GM04503 (cell line): ENCODE measurements at places on chromosomes 12 and 14.

DNA sequence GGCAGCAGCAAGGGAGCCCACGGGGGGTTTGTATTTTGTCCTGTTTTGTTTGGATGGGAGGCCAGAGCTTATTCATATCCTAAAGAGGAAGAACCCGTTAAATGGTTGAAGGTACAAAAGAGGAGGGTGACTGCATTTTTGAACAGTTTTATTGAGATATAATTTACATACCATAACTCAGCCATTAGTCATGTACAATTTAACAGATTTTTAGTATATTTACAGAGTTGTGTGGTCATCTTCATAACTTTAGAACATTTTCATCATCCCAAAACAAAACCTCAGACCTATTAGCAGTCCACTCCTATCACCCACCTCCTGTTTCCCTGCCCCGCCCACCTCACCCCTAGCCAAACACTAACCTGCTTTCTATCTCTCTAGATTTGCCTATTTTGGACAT is 12.6 kb downstream of the NRDE2 start:
- DNase-seq: no peak

GRCh38 chr14:28077021-28077420 is 689.6 kb upstream of the FOXG1 start:
- DNase-seq: no peak

- DNase-seq: no peak
Observed at GRCh38 chr14:74083784-74084276, 423 bp downstream of the ALDH6A1 start.

GRCh38 chr14:91573528-91573893 is 63.4 kb upstream of the PPP4R3A start:
- no peak for DNase-seq

DNA sequence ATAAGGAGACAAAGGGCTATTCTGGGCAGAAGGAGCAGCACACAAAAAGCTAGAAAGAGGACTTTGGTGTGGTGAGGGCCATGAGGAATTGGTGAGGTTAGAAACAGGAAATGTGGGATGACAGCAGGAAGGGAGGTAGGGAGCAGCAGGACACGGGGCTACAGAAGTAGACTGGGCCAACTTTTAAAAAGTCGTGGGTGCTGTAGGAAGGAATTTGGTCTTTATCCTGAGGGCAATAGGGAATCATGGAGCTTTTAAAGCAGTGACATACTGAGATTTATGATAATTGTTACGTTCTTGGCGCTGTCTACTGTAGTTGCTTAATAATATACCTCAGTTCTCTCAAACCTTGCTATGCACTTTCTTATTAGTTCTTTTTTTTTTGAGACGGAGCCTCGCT is 8.2 kb upstream of the CHURC1 start:
- DNase-seq: no peak

- DNase-seq: no peak
Observed at GRCh38 chr12:93419388-93420034, 22.2 kb downstream of the UBE2N start.

GRCh38 chr12:101839324-101840283 is 8.8 kb upstream of the GNPTAB start:
- no peak for DNase-seq

- DNase-seq: peak; percentile 21
Observed at GRCh38 chr14:35553808-35554207, 19.8 kb downstream of the INSM2 start.

- DNase-seq: no peak
Observed at GRCh38 chr14:104103446-104104075, 18.1 kb downstream of the ASPG start.

DNA sequence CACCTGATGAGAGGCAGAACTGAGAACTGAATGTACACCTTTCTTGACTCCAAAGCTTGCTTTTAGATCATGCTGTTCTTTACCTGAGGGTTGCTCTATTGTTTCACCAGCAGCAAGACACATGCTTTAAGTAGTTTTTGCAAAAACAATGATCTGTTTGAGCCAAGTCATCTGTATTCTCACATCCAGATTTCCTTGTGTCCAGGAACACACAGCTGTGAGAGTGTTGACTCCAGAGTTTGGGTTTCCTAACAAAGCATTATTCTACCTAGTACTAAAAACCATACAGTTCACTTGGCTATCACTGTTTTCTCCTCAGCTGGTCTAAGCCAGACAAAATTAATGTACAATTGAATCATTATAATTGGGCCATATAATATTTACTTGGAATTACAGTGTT is 120.4 kb downstream of the STAB2 start:
- DNase-seq: no peak

DNA sequence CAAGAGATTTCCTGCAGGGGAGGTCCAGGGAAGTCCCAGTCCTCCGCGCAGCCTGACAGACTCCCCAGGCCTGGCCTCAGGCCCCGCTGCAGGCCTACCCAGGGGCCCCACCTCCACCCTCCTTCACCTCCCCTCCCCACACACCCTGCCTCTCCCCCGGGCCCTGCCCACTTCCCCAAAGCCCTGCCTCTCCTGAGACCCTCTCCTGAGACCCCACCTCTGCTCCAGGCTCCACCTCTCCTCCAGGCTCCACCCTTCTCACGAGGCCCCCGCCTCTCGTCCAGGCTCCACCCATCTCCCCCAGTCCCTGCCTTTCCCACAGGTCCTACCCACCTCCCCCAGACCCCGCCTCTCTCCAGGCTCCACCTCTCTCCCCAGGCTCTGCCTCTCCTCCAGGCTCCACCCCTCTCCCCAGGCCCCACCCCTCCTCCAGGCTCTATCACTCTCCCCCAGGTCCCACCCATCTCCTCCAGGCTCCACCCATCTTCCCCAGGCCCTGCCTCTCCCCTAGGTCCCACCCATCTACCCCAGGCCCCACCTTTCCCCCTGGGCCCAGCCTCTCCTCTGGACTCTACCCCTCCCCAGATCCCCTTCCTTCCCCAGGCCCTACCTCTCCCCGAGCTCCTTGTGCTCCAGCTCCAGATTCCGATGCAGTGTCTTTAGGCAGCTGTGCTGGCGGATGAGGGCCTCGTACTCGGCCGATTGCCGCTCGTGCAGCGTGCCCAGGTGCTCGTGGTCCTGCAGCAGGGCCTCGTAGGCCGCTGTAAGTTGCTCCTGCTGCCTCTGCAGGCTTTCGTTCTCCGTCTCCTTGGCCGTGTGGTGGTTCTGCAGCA is 58.8 kb upstream of the GPR68 start:
- no peak for DNase-seq

DNA sequence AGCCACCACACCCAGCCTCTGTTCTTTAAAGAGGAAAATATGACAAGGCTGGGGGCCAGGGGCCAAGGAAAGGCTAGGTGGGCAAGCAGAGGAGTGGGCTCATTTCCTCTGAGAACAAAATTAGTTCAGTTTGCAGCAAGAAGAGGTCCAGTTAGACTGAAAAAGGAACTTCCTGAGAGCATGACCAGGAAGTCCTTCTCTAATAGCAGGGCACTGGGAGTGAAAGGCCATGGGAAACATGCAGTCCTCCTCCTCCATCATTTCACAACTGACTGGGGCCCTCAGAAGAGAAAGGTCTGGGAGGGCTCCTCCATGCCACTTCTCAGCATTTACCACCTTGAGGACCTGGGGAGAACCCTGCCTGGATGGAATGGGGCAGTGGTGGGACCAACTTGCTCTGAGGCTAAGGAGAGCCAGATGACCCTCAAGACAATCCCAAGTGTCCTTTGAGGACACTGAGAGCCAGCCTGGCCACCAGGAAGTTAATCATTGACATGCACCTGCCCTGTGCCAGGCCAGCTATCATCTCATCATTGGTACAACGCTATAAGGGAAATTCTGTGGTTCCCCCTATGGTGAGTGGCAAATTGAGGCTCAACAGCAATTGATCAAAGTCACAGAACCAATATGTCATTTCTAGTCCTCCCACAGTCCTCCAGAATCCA is 2.0 kb downstream of the AQP2 start:
- no peak for DNase-seq

DNA sequence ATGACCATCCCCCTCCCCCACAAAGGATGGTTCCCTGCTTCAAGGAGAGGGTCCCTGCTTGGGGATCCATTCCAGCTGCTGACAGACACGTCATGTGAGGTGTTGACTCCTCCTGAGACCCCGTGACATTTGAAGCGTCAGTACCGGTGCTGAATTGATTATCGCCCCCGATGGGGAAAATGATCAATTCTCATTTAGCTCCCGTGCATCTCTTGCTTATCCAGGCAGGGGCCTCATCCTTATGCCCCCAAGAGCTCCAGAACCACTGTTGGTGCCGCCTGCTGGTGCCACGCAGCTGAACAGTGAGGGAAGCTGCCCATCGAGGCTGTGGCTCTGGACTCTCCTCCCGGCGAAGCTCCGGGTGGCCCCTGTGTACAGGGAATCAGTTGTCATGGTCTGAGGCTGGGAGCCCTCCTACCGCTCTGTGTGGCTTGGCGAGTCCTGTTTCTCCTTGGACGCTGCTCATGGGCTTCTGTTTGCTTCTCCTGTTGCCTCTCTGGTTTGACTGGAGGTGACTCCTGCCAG is 4.6 kb downstream of the KIF26A start:
- DNase-seq: no peak

DNA sequence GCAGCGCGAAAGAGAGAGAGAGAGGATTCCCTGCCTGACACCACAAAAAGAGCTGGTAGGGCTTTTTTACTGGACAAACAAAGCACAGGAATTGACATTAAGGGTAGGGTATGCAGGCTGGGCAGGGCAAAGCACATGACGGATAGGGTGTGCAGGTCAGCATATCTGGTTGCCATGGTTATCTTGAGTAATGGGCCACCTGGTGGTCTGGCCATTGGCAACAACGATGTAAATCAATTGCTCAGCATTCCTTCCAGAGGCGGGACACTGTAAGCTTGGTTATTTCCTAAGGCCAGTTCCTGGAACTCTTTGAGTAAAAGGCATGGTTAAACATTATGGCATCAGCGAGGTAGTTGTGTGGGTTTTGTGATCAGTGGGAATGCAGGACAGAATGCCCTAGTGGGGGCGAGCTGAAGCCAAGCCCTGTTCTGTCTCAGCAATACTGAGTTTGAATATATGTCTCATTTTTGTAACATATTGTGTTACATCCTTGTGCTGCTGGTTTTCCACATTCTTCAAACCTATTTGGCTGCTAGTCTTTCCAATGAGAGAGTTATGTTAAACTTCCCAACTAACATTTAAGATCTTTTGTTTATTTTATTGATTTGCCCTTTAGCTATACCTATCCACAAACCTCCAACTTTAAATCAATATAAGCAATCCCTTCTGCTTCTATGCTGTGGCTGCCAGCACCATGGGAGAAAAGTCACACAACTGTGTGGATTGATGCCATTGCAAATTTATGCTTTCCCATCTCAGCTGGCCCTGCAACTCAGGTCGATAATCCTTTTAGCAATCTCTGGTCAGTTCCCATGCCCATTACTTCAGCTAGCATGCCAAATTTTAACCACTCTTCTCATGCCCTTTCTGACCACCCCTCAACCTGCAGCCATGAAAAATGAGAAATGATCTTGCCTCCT is 396.7 kb upstream of the PDE3A start:
- DNase-seq: no peak

DNA sequence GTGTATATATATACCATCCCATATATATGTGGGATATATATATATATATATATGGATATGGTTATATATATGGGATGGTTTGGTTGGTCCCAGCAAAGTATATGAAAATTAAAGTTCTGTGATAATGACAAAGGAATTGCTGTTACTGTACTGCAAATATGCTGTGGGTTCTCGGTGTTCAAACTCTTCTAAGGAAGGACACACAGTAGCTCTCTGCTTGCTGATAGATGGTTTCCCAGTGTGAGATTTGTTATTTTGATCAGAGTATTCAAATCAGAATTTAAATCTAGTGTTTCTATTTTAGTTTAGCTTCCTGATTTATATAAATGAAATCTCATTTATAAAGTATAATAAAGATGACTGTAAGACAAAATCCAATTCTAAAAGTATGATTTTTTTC is 19.7 kb downstream of the SLC35E3 start:
- DNase-seq: no peak

GRCh38 chr14:80867091-80867490 is 74.4 kb downstream of the CEP128 start:
- DNase-seq: no peak

- DNase-seq: peak; percentile 27
Observed at GRCh38 chr14:57871459-57872080, 5.7 kb upstream of the SLC35F4 start.

- no peak for DNase-seq
Observed at GRCh38 chr14:36582011-36582873, at the start of gene NKX2-8. TSS of gene NKX2-8 (minus strand) at chr14:36582614. CDS start at chr14:36582389, 225 bp downstream.

- DNase-seq: no peak
Observed at GRCh38 chr12:8840938-8841633, 18.7 kb downstream of the A2ML1 start.

- no peak for DNase-seq
Observed at GRCh38 chr14:72715850-72716228, 178.1 kb downstream of the DPF3 start.

DNA sequence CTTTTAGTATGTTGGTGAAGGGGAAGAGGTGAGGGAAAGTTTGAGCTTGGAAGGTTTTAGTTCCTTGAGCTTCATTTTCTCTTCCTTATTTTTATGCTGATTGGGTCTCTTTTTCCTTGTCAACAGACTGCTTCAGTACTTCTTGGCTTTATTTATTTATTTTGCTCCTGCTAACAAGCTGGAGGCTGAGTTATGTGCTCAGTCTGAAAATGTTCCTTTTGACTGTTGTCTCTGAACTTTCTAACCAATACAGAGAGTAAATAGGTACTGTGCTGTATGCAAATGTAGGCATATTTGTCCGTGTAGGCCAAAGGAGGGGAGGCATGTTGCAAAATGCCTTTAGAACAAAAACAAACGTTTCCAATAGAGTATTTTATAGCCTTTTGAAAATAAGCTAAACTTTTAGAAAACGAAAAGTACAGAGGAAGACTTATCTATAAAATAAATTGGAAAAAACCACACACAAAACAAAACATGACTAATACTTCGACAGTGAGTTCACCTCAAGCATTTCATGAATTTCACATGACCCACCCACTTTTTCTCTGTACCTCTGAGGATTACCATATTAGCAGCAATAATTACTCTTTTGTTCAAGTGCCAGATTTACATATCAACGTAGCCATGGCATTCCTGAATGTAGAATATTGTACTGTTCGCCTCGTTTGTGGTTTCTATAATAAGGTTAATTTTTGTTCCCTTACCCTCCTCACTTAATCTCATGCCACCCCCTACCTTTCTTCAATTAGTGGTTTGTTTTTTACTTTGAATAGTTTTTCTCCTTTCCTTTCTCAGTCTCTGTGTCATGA is 4.7 kb upstream of the CREBL2 start:
- no peak for DNase-seq

- no peak for DNase-seq
Observed at GRCh38 chr12:9319044-9319841, 111.0 kb upstream of the PZP start.

DNA sequence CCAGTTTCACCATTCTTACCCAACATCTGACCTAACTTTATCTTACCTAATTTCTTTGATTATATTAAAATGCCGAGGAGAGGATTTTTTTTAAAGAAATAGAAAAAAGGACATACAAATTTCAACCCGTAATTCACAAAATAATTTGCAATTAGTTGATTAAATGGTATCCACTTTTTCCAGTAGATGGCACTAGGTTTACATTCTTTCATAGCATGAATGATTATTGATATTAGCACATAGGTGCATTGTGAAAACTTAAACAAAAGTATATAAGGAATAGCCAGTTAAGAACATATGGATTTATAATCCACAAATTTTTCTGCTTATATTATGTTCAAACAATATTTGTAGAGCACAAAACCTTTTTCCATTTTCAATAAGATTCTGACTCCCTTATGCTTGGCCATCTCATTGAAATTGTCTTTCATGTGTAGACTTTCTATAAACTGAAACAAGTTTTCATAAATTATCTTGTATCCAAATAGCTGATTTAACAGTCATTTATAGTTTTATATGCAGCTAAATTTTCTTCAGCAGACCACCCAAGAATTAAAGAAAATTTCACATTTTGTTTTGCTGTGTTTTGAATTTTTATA is 35.3 kb downstream of the MSRB3 start:
- DNase-seq: no peak

- no peak for DNase-seq
Observed at GRCh38 chr12:47067176-47067575, 12.2 kb upstream of the PCED1B start.
